CD8-positive, alpha-beta memory T cell (primary cell): ENCODE measurements at places on chromosomes 6 and 20.

DNA sequence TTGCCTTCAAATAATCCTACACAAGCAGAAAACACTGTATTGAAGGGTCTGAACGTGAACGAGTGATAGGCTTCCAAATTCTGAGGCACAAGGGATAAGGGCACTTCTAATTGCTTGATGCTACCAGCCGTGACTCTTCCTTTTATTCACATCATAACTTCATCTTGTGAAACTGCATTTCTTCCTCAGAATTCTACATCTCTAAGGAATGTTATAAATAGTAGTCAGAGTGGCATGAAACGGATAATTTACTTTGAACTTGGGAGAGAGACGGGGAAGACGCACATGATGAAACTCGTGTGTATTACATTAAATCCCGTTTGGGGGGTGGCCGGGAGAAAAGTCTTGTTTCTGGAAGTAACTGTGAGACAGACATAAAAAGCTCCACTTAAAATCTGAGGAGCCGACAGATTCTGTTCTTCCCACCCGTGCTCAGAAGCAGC, 754 bp downstream of the HDDC2 start:
- no peak for DNase-seq

DNA sequence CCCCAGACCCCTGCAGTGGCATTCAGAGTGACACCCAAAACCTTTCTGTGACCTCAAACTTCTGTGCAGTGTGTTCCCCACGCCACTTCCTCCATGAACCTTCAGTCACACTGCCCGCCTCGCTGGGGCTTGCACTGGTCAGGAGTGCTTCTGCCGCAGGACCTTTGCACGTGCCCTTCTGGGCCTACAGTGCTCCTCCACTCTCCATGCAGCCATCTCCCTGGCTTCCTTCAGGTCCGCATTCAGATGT, 27.1 kb downstream of the SYNJ2 start:
- DNase-seq, result no peak

DNA sequence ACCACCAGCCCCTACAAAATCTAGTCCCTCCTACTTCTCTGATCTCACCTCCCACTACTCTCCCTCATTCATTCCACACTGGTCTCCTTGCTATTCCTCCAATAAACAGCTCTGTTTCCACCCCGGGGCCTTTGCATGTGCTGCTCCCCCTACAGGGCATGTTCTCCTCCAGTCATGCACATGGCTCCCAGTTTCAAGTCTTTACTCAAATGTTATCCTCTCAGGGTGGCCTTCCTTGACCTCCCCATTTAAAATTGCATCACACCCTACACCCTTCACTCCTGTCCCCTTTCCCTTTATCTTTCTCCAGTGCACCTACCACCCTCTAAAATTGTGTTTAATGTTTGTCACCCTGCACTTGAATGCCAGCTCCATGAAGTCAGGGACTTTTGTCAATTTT, 174.5 kb downstream of the MRPL14 start:
- DNase-seq, result no peak

DNA sequence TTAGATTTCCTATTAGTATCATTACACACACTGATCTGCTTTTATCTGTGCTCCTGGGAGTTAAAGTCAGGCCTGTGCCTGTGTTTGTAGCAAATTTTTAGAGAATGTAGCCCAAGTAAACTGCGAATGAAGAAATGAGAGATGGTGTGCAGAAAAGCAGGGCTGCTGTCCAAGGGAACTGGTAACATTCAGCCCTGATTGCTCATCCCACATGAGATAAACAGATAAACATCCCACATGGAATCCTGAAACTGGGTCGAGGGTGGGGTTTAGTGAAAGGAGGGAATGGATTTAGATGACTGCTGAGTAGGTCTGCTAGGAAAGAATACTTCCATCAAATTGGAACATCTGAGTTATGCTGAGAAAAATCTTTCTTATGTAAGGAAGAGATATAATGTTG, 69.1 kb downstream of the GRIK2 start:
- no peak for DNase-seq

DNA sequence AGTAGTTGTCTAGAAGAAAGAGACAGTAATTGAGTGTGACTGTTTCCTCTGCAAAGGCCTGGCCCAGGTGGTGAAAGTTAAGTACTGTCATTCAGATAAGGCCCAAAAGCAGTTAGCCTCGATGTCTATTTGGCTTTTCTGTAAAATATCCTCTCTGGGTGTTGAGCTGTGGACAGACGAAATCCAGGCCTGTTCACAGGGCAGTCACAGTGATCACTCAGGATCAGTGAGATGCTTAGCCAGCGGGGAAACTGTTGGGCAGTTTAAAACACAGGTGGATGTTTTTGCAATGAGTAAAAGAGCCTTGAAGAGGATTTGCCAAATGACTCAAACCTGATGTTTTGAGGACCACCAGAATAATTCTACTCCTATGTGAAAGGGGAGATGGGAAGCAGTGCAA, 22.0 kb upstream of the PRDM1 start:
- DNase-seq, result no peak

- no peak for DNase-seq
These were observed 37.9 kb upstream of the BCAS1 start for GRCh38 chr20:54108326-54108642.

- DNase-seq, result no peak
These were observed 47.9 kb downstream of the BTBD3 start for GRCh38 chr20:11965602-11966001.

DNA sequence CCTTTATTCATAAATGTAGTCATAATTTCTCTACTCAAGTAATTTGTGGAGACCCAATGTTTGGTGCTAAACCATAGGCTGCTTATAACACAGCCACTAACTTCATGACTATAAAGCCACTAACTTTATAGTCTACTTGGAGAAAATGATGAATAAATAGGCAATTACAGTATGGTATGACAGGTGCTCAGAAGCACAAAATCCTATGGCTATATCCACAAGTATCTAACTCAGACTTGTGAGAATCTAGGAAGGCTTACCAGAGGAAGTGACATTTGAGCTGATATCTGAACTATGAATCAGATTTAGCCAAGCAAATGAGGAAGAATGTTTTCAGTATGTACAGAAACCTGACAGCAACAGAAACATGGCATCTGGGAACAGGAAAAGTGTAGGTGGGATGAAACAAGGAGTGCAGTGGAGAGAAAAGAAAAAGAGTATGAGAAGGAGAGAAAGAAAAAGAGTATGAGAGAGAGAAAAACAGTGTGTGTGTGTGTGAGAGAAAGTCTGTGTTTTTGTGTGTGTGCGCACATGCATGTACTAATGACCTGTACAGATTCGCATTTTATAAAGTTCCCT, 59.9 kb downstream of the REV3L start:
- DNase-seq, result no peak

GRCh38 chr20:50664254-50664653, 27.1 kb downstream of the RIPOR3 start:
- DNase-seq, result no peak

DNA sequence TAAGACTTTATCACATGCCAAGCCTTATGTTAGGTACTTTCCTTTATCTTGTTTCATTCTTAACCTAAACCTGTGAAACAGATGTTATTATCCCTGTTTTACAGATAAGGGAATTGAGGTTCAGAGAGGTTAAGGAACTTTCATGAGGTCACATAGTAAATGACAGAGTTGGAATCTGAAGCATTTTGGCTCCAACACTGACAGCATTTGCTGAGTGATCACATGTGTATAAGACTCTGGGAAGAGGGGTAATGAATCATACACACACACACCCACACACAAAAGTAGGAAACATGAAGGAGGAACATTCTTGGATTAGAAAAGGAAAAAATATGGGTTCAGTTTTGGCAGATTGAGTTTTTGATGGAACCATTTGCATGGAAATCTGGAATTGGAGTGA, 212.5 kb downstream of the GJA1 start:
- DNase-seq, result no peak

DNA sequence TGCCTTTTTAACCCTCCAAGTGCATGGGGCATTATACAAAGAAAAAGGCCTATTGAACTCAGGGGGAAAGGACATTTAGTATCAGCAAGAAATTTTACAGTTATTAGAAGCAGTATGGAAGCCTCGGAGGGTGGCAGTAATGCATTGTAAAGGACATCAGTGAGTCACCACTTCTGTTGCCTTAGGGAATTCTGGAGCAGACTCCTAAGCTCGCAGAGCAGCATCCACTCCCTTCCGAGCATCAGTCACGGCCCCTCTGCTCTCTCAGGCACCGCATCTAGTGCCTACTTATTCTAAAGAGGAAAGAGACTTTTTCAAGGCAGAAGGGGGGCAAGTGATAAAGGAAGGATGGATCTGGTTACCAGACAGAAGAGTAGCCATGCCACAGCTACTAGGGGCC, 296.5 kb downstream of the RNGTT start:
- DNase-seq, result no peak

DNA sequence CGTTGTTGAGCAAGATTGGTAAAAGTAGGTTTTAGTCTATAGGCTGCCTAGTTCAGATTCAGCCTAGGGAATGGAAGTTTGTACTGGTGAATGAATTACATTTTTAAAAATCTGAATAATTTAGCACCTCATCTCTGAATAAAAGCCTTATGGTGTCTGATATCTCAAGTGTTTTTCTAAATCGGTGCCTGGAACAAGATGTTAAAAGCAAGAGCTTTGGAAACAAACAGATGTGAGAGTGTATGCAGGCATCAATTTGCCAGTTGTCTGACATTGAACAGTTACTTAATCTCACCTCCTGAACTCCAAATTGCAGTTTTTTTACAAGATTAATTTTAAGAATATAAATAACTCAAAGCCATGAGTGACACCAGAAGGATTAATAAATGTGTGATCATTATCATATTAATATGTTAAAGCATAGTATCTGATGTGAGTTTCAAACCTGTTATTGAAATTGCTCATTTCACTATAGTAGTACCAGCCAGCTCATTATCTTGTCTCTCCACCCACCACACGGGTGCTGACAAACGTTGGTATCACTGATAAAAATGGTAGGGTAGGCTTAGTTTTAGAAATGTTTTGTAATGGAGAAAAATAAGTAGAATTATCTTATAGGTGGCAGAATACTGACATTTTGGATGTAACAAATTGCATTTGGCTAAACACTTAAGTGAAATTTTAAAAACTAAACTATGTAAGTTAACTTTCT, 157.3 kb downstream of the FAM83B start:
- no peak for DNase-seq
